ENCODE measurements at places on chromosomes 2 and 18.

GRCh38 chr2:109066917-109067597 lies 61.9 kb upstream of the SH3RF3 start:
- DNase-seq, result peak; percentile 47

- no peak for DNase-seq
These were observed 236.0 kb downstream of the BCL2 start for GRCh38 chr18:63083555-63083954.

DNA sequence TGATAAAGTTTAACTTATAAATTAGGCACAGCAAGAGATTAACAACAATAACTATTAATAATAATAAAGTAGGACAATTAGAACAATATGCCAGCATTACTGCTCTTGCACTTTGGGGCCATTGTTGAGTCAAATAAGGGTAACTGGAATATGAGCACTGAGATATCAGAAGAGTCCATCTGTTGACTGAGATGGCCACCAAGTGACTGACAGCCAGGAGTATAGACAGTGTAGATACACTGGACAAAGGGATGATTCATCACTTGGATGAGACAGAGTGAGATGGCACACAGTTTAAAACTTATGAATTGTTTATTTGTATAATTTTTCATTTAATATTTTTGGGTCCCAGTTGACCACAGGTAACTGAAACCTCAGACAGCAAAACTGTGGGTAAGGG lies 20.0 kb downstream of the NAB1 start:
- no peak for DNase-seq

DNA sequence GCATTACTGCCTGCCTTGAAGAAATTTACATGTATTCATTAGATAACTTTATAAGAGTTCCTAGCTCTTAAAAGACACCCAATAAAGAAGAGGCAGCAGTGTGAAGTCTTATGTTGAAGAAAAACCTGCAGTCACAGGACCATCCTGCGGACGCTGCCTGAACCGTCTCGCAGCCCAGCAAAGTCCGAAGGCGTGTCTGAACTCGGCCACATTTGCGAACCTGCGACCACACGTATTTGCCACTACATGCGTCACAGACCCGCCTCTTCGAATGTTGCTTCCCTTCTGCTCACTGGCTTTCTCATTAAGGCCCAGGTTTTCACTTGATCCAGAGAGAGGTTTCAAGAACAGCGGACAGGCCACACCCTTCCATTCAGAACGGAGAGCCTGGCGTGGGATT lies 41.2 kb downstream of the CNGA3 start:
- no peak for DNase-seq

- no peak for DNase-seq
These were observed 66.5 kb downstream of the RIT2 start for GRCh38 chr18:43049021-43049420.

- no peak for DNase-seq
These were observed 60.6 kb downstream of the BCL2 start for GRCh38 chr18:63258749-63259566.

DNA sequence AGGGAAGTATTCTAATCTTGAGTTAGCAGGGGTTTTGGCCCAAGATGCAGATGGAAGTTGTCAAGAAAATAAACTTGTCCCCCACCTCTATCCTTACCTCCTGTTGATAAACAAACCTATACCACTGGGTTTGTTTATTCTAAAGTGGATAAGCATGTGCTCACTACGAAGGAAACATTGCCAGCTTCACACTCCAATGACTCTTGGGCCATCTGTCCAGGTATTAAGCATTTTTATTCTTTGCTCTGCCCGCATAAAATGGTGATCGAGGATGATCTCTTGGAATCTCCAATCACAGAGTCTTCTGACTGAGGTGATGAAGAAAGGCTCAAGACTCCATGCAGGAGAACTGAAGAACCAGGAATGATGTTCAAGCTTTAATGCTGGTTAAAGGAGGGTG lies 1908.4 kb upstream of the PIK3C3 start:
- DNase-seq, result no peak

GRCh38 chr2:69345434-69345833 lies 41.6 kb downstream of the GFPT1 start:
- DNase-seq, result no peak
